RWPE2 (cell line): ENCODE measurements at places on chromosomes 5 and 9.

- peaks cover 7% of the 10 kb centered on the region; the same call in 1 of the 2 replicates for H3K36me3 ChIP-seq
- H3K4me3 ChIP-seq, result no peak overlapping the region
- no peak overlapping the region for H3K27ac ChIP-seq
- peaks cover 11% of the 10 kb centered on the region for H3K27me3 ChIP-seq
- DNase-seq, result no peak
- H3K4me1 ChIP-seq, result no peaks in the 10 kb centered on the region
These were observed 21.3 kb downstream of the URM1 start for GRCh38 chr9:128392302-128393144.

DNA sequence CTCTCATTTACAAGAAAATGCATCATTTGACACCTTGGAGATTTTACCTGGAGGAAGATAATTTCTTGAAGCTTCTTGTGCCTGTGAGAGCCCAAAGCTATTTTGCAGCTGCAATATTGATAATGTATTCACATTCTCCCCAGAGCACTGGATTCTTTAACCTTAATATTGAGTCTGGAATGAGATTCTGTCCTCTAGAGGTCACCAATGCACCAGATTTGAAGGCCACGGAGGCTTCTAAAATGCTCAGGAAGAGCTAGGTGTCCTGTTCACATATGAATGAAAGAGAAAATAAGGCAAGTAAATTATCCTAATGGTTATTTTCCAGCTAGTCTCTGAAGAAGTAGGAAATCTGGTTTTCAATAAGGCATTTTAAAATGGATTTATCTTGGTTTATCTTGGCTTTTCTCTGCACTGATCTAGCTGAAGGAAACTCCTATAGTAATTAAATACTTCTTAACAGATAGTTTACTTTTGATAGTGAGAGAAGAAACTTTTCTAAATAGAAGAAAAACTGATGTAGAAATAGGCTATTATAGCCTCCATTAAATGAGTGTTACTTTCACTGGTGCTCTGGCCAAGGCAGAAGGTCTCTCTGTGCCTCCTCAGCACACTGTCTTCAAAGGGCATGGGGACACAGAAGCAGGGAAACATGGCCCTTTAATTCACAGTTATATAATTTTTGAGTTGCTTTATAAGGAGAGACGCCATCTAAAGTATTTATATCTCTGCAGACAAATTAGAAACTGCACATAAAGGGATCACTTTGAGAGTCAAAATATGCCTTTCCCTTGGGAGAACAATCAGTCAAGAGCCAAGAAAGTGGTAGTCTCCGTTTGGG lies 297.0 kb upstream of the ACTBL2 start:
- H3K27me3 ChIP-seq, result no peaks in the 10 kb centered on the region
- peaks cover 18% of the 10 kb centered on the region for H3K4me1 ChIP-seq
- H3K36me3 ChIP-seq, result no peaks in the 10 kb centered on the region
- no peak for DNase-seq
- no peak overlapping the region for H3K4me3 ChIP-seq

DNA sequence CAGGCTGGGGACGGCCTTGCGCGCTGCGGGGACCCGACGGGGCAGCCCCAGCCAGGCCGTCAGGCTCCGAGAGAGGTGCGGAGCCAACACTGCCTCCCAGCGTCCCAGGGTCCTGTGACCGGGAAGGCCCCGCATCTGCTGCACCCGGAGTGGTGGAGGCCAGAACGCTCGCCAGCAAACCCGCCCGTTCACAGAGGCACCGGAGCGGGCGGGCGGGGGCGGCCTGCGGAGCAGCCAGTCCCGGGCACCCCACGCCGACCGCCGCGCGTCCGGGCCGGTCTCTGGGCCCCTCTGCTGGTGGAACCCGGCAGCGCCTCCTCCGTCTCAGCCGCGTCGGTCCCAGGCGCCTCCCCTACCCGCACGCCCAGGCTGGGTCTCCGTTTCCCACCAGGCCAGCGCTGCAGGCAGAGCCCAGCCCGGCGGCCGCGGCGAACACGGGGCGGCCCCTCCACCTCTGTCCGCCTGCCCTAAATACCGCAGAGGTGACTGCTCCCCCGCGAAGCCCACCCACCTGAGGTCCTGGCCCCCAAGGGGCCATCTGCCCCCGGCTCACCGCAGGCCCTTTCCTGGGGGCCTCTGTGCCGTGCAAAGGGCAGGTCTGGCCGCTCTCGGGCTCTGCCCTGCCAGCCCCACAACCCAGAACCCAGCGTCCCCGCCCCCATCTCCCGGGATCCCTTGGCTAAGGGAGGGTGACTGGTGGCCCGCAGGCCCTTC lies 15.9 kb downstream of the EXD3 start:
- H3K4me1 ChIP-seq, result peaks cover 13% of the 10 kb centered on the region
- no peak for DNase-seq
- no peaks in the 10 kb centered on the region for H3K27me3 ChIP-seq
- no peak overlapping the region for H3K27ac ChIP-seq

DNA sequence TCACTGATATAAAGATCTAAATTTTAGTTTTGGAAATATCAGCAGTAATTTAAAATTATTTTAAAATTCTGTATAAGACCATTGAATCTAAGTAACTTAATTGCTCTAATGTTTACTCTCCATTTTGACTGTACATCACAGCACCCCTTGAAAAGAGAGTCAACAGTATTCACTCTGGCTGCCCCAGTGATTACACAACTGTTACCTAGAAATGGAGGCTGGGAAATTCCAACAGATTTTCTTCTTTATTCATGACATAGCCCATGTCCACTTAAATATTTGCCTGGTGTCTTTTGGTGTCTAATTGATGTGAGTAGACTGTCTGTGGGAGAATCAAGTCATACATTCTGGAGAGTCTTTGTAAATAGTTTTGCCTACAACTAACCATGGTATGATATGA lies 301.8 kb upstream of the CDH6 start:
- H3K27ac ChIP-seq, result no peak overlapping the region
- H3K27me3 ChIP-seq, result no peaks in the 10 kb centered on the region
- no peaks in the 10 kb centered on the region for H3K4me1 ChIP-seq
- no peak overlapping the region for H3K4me3 ChIP-seq
- H3K36me3 ChIP-seq, result no peaks in the 10 kb centered on the region
- DNase-seq, result no peak

DNA sequence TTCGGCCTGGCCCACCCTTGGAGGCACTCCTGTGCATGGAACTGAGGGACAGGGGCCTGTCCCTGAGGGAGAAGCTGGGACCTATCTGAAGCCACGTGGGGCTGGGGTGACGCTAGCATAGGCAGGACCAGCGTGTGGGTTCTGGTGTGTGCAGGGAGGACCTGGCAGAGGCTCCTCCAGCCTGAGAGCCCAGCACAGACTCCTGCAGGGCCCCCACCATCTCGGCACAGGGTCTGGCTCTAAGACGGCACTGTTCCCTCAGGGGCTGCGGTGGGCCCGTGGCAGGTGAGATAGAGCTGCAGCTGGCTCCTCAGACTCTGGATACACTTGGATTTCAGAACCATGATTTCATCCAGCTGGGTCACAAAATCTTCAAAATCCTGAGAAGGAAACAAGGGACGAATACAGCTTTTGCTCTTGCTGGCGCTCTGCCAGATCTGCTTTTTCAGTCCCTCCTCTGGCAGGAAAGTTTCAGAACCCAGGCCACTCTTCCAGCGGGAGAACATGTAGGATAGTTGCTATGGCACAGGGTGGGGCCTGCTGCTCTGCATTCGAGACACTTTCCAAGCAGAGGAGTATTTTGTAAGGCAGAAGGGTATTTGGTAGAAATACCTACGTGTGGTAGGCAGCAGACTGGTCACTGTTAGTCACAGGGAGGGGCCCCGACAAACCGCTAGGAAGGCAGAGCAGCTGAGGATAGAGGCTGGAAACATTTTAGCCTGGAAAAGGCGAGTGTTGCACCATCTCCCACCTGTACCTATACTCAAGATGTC lies 74.7 kb downstream of the KIF24 start:
- H3K27ac ChIP-seq, result peak overlapping the region; percentile 98
- peaks cover 64% of the 10 kb centered on the region for H3K36me3 ChIP-seq
- H3K4me1 ChIP-seq, result peaks cover 50% of the 10 kb centered on the region
- no peak overlapping the region for H3K4me3 ChIP-seq
- DNase-seq, result peak; percentile 93
- H3K27me3 ChIP-seq, result no peaks in the 10 kb centered on the region

- no peak for DNase-seq
- no peak overlapping the region for H3K4me3 ChIP-seq
- H3K27me3 ChIP-seq, result no peaks in the 10 kb centered on the region
- no peaks in the 10 kb centered on the region for H3K4me1 ChIP-seq
These were observed 242.1 kb downstream of the ZNF608 start for GRCh38 chr5:124504081-124504916.

DNA sequence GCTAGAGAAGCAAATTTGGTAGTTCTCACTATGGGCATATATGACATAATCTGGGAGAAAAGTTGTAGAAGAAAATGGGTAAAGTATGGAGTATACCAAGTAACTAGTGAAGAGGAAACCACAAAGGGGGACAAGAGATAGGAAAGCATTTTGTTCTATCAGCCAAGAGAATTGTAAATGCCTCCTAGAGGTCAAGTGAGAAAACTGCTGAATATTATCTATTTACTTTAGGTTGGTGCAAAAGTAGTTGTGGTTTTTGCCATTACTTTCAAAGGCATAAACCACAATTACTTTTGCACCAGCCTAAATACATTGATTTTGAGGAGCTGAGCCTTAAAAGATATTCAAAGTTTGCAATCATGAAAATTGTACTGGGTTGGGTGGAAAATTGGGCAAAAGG lies 126.7 kb upstream of the GRHPR start:
- H3K27me3 ChIP-seq, result no peaks in the 10 kb centered on the region
- H3K4me1 ChIP-seq, result peaks cover 33% of the 10 kb centered on the region
- H3K4me3 ChIP-seq, result no peak overlapping the region
- H3K27ac ChIP-seq, result no peak overlapping the region

DNA sequence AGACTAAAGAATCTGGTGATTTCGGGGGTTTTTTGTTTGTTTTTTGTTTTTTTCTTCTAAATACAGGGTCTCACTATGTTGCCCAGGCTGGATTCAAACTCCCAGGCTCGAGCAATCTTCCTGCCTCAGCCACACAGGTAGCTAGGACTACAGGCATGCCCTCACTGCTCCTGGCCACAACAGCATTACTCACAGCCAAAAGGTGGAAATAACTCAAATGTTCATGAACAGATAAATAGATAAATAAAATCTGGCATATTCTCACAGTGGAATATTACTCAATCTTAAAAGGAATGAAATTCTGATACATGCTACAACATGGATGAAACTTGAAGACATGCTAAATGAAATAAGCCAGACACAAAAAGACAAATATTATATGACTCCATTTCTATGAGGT lies 19.8 kb upstream of the RAD23B start:
- no peaks in the 10 kb centered on the region for H3K36me3 ChIP-seq
- no peaks in the 10 kb centered on the region for H3K27me3 ChIP-seq
- DNase-seq, result no peak
- H3K4me3 ChIP-seq, result no peak overlapping the region
- no peak overlapping the region for H3K27ac ChIP-seq

GRCh38 chr9:36560771-36561170 lies 11.9 kb upstream of the MELK start:
- no peak overlapping the region for H3K4me3 ChIP-seq
- no peaks in the 10 kb centered on the region for H3K27me3 ChIP-seq
- H3K36me3 ChIP-seq, result no peaks in the 10 kb centered on the region

DNA sequence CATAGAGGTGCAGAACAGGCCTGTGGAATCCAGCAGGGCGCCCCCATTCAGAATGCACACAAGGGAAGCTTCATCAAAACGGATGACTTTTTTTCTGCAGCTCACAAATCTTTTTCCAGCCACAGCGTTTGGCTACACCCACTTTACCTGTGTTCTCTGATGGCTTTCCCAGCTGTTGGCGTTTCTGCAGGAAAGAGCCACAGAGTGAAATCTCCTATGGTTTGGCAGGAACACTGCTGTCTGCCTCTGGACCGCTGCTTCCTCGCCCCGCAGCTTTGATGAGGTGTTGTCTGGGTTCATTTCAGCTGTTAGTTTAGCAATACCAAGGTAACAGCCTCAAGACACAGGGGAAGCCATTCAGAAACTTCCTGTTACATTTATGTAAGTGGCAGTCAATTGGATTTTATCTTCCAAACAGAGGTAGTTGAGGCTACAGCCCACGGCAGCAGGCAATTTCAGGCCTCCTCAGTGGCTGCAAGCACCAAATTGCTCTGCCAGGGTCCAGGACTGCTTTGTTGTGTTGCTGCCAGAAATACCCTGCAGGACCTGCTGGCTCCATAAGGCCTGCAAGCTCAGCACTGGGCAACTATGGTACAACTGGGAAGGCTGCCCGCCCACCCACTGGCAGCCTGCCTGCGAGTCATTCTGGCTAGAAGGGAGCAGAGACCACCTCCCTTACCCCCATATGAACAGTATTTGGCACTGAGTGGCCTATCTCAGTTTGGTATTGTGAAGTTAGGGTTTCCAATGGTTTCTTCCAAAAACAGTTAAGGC lies 96.7 kb downstream of the MVB12B start:
- no peak overlapping the region for H3K4me3 ChIP-seq
- DNase-seq, result no peak
- peaks cover 5% of the 10 kb centered on the region for H3K4me1 ChIP-seq
- H3K36me3 ChIP-seq, result no peaks in the 10 kb centered on the region

DNA sequence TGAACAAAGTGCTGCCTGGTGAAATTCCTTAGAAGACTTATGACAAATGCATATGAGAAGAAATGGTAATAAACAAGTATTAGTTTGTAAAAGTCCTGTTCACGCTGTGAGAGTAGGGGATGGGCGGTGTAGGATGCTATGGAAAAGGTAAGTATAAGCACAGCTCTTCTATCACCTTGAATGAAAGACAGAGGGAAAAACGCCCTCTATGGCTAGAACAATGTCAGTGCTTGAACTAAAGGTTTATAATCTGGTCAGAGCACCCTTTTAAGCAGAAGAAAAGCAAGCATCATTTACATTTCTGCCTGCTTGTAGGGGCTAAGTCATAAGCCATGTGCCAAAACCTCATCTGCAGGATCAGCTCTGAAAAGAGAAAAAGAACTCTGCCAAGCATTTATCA lies 115.2 kb downstream of the LHFPL2 start:
- H3K4me1 ChIP-seq, result peaks cover 30% of the 10 kb centered on the region
- no peak overlapping the region for H3K4me3 ChIP-seq
- no peaks in the 10 kb centered on the region for H3K27me3 ChIP-seq
- H3K36me3 ChIP-seq, result no peaks in the 10 kb centered on the region
- no peak for DNase-seq

- H3K36me3 ChIP-seq, result no peaks in the 10 kb centered on the region
- H3K27ac ChIP-seq, result peak overlapping the region; percentile 4
- DNase-seq, result no peak
- H3K4me1 ChIP-seq, result peaks cover 2% of the 10 kb centered on the region
- no peak overlapping the region for H3K4me3 ChIP-seq
These were observed 607.2 kb downstream of the EFNA5 start for GRCh38 chr5:107063511-107063910.

GRCh38 chr9:127848756-127849504 lies 5.5 kb downstream of the ENG start:
- H3K4me1 ChIP-seq, result no peaks in the 10 kb centered on the region
- H3K27ac ChIP-seq, result no peak overlapping the region
- H3K36me3 ChIP-seq, result no peaks in the 10 kb centered on the region; the same call in none of the 2 replicates
- no peak overlapping the region for H3K4me3 ChIP-seq
- H3K27me3 ChIP-seq, result no peaks in the 10 kb centered on the region

DNA sequence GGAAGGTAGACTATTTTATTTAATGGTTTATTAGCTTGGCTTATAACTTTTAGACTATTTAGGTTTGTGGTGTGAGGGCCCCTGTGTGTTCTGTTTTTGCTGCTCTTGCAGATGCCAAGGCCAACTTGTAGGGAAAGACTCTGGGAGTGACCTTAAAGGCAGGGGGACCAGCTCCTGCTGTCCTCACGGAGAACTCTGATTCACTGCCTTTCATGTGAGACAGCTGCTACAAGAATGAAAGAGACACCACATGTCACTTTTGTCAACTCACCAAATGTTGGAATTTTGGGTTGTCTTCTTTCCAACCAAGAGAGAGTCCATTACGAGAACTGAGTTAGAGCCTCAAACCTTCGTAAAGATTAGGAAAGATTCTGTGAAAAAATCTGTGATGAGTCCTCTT lies 258.3 kb upstream of the ADAMTSL1 start:
- no peak overlapping the region for H3K4me3 ChIP-seq
- no peaks in the 10 kb centered on the region for H3K27me3 ChIP-seq
- no peaks in the 10 kb centered on the region for H3K4me1 ChIP-seq
- DNase-seq, result no peak
